Posterior vena cava (tissue), 2 donors: ENCODE measurements at places on chromosomes 6 and 20. TPM values are rescaled to one million over a fixed set of nuclear protein-coding genes. Genes with fewer than 3 reads are reported as not detected.

Gene TOX2
- total RNA-seq = 1.1 TPM

Gene SIRPB1
- total RNA-seq = 1.9 TPM

Gene SPTLC3
- total RNA-seq = 2.3 TPM

Gene HLA-B
- 525 TPM for total RNA-seq

Gene C20orf144
- total RNA-seq = not detected

Gene RFX6
- not detected for total RNA-seq

Gene HCRTR2
- total RNA-seq = not detected

Gene FIG4
- total RNA-seq = 20.9 TPM

Gene BMP7
- not detected for total RNA-seq

Gene SIM1
- total RNA-seq = not detected

Gene GJA10
- not detected for total RNA-seq

Gene GUCA1A
- not detected for total RNA-seq

Gene PRDM13
- total RNA-seq = not detected

Gene TFAP2C
- total RNA-seq = 0.23 TPM

Gene PI3
- not detected for total RNA-seq

Gene NOX3
- total RNA-seq = not detected

Gene CFB
- total RNA-seq = 35.8 TPM

Gene GMEB2
- 6.9 TPM for total RNA-seq

Gene C20orf204
- 0.83 TPM for total RNA-seq

Gene CNBD2
- total RNA-seq = 2.0 TPM

Gene CAGE1
- not detected for total RNA-seq

Gene CEP43
- 8.7 TPM for total RNA-seq

Gene FAXC
- total RNA-seq = 12.9 TPM

Gene BEND3
- 1.8 TPM for total RNA-seq

Gene LINC00237
- not detected for total RNA-seq

Gene EHMT2
- 26.8 TPM for total RNA-seq

Gene CLDN20
- not detected for total RNA-seq

Gene ADGB
- total RNA-seq = not detected

Gene RAD21L1
- total RNA-seq = not detected

Gene OXT
- total RNA-seq = not detected

Gene PHACTR1
- 9.0 TPM for total RNA-seq

Gene BMP2
- 3.2 TPM for total RNA-seq

Gene MOXD1
- total RNA-seq = 4.2 TPM

Gene RBM38
- total RNA-seq = 26.5 TPM

Gene SLC35D3
- not detected for total RNA-seq

Gene SAPCD1
- not detected for total RNA-seq
